Stomach (tissue), 19 donors: ENCODE measurements at places on chromosomes 5 and 9. TPM values are rescaled to one million over a fixed set of nuclear protein-coding genes. Genes with fewer than 3 reads are reported as not detected.

DNA sequence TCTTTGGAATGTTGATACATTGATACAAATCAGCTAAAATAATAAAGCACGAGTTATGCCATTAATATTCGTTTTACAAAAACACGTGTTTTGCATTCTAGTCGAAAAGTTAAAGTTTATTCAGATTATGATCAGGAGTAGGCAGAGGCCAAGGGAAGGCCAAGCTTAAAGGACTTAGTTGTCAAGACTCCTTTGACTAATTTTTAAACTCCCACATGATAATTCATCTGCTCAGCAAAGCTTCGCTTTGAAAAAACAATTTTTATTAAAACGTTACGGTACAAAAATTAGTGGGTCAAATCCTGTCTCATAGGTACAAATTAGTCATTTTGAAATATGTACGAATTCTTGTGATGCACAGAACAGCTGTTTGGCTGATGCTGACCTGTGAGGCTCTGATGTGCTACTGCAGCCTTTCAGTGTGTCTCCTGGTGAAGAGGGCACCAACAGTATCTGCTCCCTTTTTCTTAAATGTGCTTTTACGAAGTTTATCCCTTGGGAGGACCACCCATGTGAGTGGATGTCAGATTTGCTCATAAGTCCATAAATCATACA lies 23.0 kb upstream of the NR3C1 start:
- DNase-seq = no peak

Gene TICAM2
- not detected for total RNA-seq

DNA sequence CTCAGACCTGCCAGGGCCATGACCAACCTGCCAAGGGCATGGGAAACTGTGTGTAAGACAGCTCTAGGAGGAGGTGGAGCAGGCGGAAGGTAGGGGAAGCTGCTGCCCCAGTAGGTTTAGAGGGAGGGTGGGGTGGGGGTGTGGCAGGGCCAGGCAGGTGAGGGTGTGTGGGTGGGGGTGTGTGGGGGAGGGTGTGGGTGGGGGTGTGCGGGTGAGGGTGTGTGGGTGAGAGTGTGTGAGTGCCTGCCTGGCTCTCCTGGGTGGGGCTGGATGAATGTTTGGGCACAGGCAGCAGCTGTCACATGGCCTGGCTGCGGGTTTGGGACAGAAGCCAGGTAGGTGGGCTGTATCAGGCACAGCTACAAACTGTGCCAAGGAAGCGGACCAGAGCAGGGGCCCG lies 8.8 kb upstream of the N4BP3 start:
- DNase-seq = peak; percentile 78

- DNase-seq = no peak
These were observed 18.4 kb upstream of the LRRC14B start for GRCh38 chr5:172841-173251.

Gene ABO
- 66.3 TPM for total RNA-seq

DNA sequence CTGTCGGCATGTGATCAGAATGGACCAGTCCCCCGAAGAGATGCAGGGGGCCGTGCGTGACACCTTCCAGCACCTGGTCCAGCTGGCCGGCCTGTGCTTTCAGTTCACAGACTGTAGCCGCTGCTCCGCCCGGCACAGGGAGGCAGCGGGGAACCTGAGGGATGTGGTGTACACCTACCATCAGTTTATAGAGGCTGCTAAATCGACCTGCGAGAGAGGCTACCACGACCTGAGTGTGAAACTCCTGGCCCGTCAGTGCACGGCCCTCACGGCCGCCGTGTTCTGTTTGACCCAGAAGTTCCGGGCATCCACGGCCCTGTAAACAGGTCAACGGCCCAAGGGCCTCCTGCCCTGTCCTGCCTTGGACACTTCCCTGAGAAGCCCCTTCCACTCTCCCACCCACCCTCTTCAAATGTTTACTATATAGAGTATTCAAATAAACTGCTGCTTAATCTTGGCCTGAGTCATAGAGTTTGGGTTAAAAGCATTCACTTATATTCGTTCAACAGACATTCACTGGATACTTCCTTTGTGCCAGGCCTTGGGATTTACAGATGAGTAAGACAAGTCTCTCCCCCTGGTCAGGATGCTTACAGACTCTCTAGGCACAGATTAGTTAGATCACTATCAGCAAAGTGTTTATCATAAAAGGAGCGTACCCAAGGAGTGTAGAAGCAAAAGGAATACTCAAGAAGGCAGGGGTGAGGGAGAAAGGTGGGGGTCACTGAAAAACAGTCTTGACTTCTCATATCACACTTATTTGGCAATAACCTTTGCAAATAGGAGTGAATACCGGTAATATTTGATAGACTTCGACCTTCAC lies 6.9 kb upstream of the TRMT10B start:
- no peak for DNase-seq

Gene CXCL14
- 27.9 TPM for total RNA-seq

DNA sequence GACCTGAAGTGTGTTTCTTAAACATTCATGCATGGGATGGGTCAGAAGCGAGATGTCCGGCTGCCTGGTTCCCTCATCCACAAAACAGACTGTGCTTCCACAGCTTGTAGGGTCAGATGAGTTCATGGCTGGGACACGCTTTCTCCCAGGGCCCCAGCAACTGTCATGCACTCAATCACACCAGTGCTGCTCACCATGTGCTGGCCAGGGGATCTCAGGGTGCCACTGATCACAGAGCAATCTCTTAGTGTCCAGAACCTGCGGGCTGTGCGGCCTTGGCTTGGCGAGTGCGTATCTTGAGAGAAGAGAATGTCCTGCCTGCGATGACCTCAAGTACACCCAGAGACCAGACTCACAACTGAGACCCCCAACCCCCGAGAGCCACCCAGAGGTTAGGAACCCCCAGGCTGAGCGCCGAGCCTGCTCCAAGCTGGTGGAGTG lies 26.0 kb upstream of the FCN2 start:
- DNase-seq = no peak
